ENCODE measurements at places on chromosomes 6 and 20.

DNA sequence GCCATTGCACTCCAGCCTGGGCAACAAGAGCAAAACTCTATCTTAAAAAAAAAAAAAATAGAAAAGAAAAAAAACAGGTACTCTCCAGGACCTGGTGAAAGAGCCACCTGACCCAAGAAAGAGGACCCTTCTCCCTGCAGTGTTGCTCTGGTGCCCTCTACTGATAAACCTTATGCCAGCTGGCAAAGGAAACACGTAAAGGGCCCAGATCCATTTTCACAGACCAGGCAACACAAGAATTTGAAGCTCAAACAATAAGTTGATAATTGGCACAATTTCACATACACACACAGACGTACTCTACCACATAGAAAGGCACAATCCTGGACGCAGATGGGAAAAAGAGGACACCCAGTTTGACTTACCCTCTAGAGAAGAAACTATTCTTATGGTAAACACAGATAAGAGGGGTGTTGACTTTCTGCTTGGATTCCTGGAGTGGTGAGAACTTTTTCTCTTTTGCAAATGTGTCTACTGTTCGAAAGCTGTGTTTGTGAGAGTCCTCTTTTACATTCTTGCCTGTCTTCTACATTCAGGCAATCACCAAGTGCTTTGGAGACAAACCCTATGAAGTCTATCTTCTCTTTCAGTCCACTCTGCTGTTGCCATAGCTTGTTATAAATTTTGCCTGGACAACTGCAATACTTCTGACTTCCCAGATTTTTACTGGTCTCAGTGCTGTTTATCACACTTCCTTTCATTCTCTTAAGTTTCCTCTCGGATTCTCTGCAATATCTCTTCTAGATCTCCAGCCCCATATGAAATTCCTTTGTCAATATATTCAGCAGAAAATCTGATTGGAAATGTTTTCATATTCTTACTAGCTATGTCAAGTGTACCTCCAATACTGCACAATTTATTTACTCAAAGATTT, 6.4 kb upstream of the SNRPB start:
- DNase-seq, result peak; percentile 28

DNA sequence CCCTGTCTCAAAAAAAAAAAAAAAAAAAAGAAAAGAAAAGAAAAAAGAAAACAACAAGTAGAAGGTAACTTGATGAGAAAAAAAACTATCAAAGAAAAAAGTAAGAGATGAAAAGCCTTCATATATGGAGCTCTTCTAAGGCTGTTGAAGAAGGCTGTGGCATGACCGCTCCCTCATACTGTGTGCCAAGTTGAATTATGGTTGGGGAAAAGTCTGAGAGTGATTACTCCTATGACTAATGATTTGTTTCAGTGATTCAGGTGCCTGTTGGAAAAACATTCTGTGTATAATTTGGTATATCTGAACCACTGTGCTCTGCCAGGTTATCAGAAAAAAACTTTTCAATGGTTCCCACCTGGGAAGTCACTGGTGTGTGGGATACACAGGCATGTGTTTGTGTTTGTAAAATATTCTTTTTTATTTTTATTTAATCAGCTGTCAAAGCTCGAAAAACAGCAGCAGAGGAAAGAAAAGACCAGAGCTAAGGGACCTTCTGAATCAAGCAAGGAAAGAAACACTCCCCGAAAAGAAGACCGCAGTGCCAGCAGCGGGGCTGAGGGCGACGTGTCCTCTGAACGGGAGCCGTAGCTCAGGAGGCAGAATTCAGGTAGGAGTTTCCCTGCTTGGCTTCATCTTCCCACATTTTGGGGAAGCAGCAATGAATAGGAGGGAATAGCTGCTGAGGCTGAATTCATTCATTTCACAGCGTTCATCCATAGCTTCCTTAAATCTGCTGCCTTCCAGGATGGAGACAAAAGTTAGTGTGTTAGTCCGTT, 69.7 kb upstream of the SCP2D1 start:
- DNase-seq, result no peak

DNA sequence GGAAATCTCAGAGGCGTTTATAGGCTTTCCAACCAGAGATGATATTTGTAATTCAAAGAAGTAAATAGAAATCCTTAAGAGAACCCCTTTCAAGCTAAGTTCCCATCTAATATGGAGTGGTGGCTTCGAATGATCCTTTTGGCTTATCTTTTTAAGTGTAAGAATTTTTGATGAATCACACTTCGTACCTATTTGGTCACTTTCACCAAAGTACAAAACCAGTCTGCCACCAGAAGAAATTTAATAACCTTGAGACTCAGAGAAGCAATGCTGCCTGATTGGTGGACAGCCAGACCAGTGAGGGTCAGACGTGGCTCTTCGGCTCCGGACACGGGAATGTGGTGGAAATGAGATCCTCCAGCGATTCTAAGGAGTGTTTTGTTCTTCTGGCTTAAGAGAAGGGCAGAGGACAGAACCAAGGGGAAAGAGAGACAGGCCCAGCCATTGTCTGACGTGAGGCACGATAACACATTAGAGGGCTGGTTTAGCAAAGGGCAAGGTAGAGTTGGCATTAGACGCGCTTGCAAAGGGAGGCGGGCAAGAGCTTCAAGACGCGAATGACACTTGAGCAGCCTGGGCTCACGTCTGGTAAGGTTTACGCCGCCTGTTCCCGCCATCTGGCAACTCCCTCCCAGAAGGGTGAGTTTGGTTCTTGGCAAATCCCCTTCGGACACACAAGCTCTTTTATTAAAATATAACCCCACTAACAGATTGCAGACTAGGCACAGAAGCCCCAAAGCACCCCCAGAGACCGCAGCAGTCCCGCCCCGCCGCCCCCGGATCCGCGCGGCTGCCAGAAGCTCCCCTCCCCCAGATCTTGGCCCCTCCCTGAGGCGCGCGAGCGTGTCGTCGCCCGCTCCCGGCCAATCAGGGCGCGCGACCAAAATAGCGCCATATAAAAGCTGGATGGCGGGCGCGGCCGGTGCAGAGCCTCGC, 50.0 kb upstream of the EZR start:
- DNase-seq, result peak; percentile 98

- DNase-seq, result no peak
Observed at GRCh38 chr20:60482221-60483008, 524.2 kb downstream of the CDH26 start.

DNA sequence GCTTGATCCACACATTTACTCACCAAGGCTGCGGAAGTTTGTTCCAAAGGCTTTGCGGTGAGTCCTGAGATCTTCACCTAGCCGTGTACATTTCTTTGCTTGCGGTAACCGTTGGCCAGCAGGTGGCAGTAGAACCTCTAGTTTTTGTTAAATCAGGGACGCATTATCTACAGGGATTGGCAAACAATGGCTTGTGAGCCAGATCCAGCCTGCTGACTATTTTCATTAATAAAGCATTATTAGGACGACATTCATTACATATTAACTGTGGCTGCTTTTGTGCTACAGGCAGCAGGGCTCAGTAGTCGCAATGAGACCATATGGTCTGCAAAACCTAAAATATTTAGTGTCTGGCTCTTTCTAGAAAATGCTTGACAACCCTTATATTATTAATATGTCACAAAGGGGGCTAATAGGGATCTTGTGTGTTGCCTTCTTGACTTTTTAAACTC, 174.1 kb downstream of the DOK5 start:
- DNase-seq, result peak; percentile 89

All from DMS53 (cell line).